ENCODE measurements at places on chromosomes 16 and 17.

- DNase-seq, result no peak
These were observed 2.3 kb upstream of the MAP2K3 start for GRCh38 chr17:21282231-21282630.

DNA sequence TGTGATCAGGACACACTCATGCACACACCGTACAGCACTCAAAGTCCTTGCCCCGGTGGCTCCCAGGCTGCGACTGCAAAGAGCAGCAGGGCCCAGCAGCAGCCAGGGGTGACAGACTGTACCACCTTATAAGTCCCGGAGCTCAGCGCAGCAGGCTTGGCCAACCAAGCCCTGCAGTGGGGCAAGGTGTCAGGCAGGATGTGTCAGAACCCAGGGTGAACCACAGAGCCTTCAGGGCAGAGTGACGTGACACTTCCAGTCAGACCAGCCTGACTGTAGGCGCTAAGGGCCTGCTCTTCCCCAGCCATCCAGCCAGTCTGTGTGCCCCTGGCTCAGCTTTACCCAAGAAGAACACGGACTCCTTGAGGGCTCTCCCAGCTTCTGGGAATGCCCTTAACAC lies 204.1 kb downstream of the COPRS start:
- DNase-seq, result no peak

DNA sequence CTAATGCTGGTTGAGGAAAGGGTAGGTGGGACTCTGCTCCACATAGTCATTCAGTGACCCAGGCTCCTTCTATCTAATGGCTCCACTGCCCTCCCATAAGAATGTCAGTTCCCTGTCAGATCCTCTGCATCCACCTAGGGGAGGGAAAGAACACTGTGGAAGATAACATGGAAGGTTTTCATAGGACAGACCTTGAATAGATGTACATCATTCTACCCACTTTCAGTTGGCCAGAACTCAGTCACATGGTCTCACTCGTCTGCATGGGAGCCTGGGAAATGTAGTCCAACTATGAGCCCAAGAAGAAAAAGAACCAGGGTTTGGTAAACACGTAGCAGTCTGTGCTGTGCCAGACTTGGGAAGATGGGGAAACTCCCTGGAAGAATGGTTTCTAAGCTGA lies 27.1 kb upstream of the SCNN1B start:
- no peak for DNase-seq

- no peak for DNase-seq
These were observed 123.2 kb downstream of the KCNJ18 start for GRCh38 chr17:21815352-21816063.

DNA sequence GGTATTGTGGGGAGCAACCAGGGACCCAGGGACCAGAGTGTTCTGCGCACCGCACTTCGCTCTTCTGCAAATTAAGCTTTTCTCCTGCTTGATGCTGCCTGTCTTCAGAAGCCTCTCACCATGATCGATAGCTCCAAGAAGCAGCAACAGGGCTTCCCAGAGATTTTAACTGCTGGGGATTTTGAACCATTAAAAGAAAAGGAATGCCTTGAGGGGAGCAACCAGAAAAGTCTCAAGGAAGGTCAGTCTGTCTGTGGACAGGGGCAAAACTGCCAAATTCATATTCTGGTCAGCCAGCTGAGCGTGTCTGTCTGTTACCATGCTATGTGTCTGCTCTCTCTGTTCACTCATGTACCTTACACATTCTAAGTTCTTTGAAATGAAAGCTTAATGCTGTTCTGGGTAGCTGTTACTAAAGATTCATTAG lies 115.7 kb downstream of the MRTFB start:
- DNase-seq, result no peak

DNA sequence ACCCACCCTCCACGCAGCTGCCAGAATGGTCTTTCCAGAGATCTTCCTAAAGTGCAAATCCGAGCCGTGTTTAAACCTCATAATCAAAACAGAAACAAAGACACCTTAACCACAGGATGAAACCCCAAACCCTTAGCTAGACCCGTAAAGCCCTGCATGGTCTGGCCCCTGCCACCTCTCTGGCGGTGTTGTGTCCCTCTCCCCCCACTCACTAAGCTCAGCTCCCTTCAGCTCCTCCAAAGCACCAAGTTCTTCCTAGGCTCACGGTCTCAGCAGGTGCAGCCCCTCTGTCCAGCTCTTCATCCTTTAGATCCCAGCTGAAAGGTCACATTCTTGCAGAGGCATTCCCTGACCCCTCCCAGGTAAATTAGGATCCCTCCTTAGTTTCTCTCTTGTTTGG lies 4.4 kb upstream of the NXPH3 start:
- no peak for DNase-seq

DNA sequence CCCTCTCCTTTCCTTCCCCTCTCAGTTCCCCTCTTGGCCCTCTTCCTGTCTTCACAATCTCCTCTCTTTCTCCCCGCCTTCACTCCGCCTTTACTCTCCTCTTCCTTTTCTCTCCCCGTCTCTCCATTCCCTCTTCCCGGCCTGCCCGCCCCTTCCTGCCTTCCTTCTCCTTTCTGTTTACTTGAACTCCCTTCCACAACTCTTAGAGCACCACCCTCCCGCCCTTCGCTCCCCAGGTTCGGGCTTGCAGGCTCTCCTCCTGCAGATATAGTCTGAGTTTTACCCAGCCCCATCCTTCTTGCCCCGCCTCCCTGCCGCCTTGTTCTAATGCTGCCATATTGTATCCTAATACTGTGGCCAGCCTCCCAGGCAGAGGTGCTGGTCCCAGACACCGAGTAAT lies 201.5 kb upstream of the N4BP1 start:
- DNase-seq, result no peak

GRCh38 chr16:56309008-56309407 lies 116.3 kb downstream of the AMFR start:
- no peak for DNase-seq

GRCh38 chr16:74035816-74036215 lies 260.8 kb upstream of the PSMD7 start:
- DNase-seq, result no peak

GRCh38 chr17:68089881-68090280 lies 54.3 kb downstream of the KPNA2 start:
- DNase-seq, result no peak

DNA sequence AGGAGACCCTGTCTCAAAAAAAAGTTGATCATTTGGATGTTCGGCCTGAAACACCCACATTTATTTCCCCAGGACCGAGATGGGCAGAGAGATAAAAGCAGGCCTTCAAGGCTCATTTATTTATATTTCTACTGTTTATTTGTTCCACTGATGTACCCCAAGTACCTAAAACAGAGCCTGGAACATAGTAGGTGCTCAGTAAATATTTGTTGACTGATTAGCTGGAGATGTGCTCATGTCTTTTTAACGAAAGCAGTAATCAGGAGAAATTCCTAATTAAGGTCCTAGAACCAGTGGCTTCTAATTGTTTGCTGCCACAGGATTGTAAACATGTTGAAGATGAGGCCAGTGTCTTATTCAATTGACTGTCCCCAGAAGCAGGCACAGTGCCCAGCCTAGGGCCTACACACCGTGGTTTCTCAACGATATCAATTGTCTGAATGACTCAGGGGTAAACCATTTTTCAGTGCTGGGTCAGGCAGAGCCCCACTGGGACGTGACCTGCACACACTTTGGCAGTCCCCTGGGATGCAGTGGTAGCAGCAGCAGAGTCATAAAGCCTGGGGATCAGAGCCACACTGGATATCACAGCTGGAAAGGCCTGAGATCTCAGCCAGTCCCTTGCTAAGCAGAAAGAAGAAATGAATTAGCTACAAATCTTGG lies 34.8 kb downstream of the SOST start:
- DNase-seq, result no peak

- DNase-seq, result no peak
These were observed 40.5 kb downstream of the DHRS7B start for GRCh38 chr17:21167303-21167702.

DNA sequence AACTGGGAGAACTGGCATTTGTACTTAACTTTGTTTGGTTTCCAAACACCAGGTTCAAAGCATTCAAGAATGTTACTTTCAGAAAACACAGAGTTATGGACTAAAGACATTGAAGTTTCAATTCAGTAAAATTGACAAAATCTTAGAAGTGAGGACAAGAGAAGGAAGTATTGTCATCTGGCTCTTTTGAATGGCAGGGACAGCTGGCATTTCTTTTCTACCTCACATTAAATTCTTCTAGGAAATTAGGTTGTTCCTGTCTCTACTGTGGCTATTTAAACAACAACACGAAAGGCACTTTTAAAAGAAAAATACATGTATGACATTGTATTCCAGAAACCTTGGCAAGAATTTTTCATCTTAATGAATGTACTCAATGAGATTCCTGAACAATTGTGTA lies 600.0 kb upstream of the CA10 start:
- DNase-seq, result no peak

DNA sequence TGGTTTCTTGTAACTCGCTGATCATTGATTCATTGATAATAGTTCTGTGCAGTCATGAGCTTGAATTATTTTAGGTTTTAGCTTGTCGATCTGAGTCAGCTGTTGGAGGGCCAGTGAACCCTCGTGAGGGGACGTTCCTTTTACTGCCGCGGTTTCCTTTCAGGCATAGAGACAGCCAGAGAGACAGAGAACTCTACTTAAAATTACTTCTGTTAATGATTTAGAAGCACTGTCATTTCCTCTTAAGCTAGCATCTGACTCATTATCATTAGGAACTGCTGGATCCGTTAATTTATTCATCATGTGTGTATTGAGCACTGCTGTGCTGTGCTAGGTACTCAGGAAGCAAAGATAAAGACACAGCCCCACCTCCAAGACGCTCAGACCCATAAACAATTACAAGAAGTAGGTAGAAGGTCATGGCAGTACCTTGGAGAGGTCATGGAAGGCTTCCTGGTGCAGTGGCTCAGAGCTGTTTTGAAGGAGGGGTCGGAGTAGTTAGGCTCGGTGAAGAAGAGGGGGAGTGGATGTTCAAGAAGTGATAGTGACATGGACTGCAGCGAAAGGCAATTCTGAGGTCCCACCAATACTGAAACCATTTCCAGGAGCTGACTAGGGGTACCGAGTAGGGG lies 3.3 kb downstream of the PGS1 start:
- DNase-seq, result no peak

GRCh38 chr17:65065906-65066305 lies 9.4 kb upstream of the GNA13 start:
- no peak for DNase-seq

DNA sequence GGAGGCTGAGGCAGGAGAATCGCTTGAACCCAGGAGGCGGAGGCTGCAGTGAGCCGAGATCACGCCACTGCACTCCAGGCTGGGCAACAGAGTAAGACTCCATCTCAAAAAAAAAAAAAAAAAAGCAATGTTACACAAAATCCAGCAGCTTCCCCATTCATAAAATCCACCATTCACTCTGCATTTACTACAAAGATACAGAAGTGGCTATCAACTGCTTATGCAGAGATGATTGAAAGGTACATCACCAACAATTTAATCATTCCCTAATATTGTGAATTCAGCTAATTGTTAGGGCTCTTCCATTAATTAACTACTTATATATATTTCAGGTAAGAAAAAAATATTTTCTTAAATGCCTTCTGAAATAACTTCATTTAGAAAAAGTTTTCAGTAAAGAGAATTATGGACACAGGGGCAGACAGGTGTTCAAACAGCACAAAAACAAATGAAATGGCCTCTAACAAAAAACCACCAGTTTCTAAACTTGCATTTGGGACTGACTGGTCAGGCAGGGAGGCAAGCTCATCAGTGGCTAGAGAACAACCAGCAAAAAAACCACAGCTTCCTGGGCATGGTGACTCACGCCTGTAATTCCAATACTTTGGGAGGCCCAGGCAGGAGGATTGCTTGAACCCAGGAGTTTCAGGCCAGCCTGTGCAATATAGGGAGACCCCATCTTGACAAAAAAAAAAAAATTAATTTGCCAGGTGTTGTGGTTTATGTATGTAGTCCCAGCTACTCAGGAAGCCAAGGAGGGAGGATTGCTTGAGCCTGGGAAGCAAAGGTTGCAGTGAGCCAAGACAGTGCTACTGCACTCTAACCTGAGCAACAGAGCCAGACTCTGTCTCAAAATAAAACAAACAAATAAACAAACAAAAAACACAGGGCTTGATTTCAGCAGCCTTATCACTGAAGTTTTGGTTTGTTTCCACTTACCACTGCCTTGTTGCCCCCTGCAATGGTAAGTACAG lies 26.3 kb downstream of the ERN1 start:
- no peak for DNase-seq

GRCh38 chr17:8458128-8458527 lies 22.4 kb downstream of the NDEL1 start:
- no peak for DNase-seq

GRCh38 chr16:90020838-90021382 lies 1.7 kb upstream of the DBNDD1 start:
- DNase-seq, result no peak

GRCh38 chr17:80729016-80729415 lies 184.4 kb downstream of the RPTOR start:
- DNase-seq, result no peak

- DNase-seq, result no peak
These were observed 1.6 kb downstream of the TELO2 start for GRCh38 chr16:1494711-1495110.

DNA sequence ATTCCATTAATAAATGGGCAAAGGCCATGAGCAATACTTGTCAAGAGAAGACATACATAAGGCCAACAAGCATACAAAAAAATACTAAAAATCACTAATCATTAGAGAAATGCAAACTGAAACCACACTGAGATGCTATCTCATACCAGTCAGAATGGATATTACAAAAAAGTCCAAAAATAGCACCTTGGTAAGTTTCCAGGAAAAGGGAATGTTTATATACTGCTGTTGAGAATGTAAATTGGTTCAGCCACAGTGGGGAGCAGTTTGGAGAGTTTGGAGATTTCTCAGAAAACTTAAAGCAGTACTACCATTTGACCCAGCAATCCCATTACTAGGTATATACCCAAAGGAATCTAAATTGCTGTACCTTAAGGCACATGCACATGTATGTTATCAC lies 467.7 kb downstream of the CDH11 start:
- no peak for DNase-seq

DNA sequence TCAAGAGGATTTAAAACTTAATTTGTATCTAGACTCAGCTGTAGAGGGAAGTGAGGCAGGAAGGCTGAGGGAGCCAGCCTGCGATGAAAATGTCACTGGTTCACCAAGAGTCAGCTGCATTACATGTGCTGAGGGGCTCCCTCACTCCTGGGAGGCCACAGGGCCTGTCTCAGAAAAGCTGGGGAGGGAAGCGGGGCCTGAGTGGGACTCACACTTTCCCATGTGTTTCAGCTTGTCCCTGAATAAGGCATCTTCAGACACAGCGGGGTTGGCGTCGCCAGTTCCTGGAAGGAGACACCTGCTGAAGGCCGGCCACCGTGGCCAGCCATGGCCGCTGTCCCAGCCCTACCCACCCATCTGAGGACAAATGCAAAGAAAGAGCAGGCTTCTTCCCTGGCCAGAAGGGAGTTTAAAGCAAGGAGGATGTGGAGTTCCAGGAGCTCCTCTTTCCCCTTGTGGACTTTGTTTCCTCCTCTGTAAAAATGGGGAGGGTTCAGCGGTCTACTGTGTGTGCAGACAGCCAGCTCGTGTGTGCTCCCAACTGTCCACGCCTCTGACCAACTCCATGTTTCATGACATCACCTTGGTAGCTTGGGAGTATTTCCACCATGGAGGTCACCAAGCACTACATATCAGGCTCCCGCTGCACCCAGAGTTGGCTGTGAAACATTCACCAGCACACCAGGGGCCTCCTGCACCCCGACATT lies 19.2 kb upstream of the MRPS23 start:
- no peak for DNase-seq

Measured in NCI-H187 treated with DMSO at 0.1 percent for 48 hours (cell line).